ENCODE measurements at places on chromosomes 5 and 9. TPM values are rescaled to one million over a fixed set of nuclear protein-coding genes. Genes with fewer than 3 reads are reported as not detected.

The NOXA1 gene
- total RNA-seq: 5.0 TPM

The SMC2 gene
- 32.9 TPM for total RNA-seq

The FBN2 gene
- 131 TPM for total RNA-seq

The SLC36A2 gene
- total RNA-seq: not detected

The ADAMTS13 gene
- 13.5 TPM for total RNA-seq

The PCDHB15 gene
- 9.8 TPM for total RNA-seq

The FLT4 gene
- 5.0 TPM for total RNA-seq

The DAB2IP gene
- total RNA-seq: 71.0 TPM

The TRAF1 gene
- total RNA-seq: 6.5 TPM

The SV2C gene
- total RNA-seq: not detected

The TAS2R1 gene
- not detected for total RNA-seq

The FOXD4L6 gene
- total RNA-seq: not detected

The ZNF454 gene
- 0.86 TPM for total RNA-seq

The TMEM215 gene
- not detected for total RNA-seq

The IL3 gene
- not detected for total RNA-seq

The SEMA5A gene
- 69.4 TPM for total RNA-seq

The BTF3 gene
- total RNA-seq: 800 TPM

The LHFPL2 gene
- total RNA-seq: 95.5 TPM

The DHFR gene
- 48.6 TPM for total RNA-seq

The TMEM203 gene
- total RNA-seq: 45.8 TPM

The DMRT3 gene
- total RNA-seq: not detected

The WDR38 gene
- not detected for total RNA-seq

The TMEM232 gene
- total RNA-seq: 3.0 TPM

The HTR4 gene
- total RNA-seq: not detected

The CCNH gene
- 34.4 TPM for total RNA-seq

The DND1 gene
- 1.6 TPM for total RNA-seq

The IRX2 gene
- 2.8 TPM for total RNA-seq

The IRGM gene
- total RNA-seq: not detected

The OR1Q1 gene
- total RNA-seq: not detected

The CCDC192 gene
- not detected for total RNA-seq

The RPP25L gene
- total RNA-seq: 19.3 TPM

The CEL gene
- 2.6 TPM for total RNA-seq

The C9 gene
- total RNA-seq: not detected

The PSIP1 gene
- 214 TPM for total RNA-seq

The CCL21 gene
- total RNA-seq: not detected

The UBE2D2 gene
- 190 TPM for total RNA-seq

The GABRB2 gene
- 0.77 TPM for total RNA-seq

The SPRY4 gene
- 157 TPM for total RNA-seq

The INSL6 gene
- total RNA-seq: not detected

The CCDC180 gene
- total RNA-seq: 5.6 TPM

The GMCL2 gene
- not detected for total RNA-seq

The PDCD1LG2 gene
- not detected for total RNA-seq

The KLHL3 gene
- 17.5 TPM for total RNA-seq

The ZNF483 gene
- 20.9 TPM for total RNA-seq

The PLAC8L1 gene
- not detected for total RNA-seq

The MARCHF11 gene
- 26.6 TPM for total RNA-seq

The OTP gene
- total RNA-seq: not detected

The KCNMB1 gene
- total RNA-seq: not detected

The CA9 gene
- 1.8 TPM for total RNA-seq

The PTRH1 gene
- total RNA-seq: 18.7 TPM

The TRMO gene
- 3.7 TPM for total RNA-seq

The SMIM32 gene
- total RNA-seq: 0.15 TPM

The CCDC107 gene
- total RNA-seq: 13.4 TPM

The F2RL1 gene
- 13.4 TPM for total RNA-seq

The SHOC1 gene
- total RNA-seq: not detected
